GM04504 (cell line): ENCODE measurements at places on chromosomes 3 and 15.
A peak's percentile ranks its signal among the peaks of the same experiment; 100 is the strongest.

- peak; percentile 86 for DNase-seq
Measured at GRCh38 chr3:55164876-55165275, 237.0 kb upstream of the LRTM1 start.

- no peak for DNase-seq
Measured at GRCh38 chr3:184156522-184156955, 1.4 kb downstream of the DVL3 start.

DNA sequence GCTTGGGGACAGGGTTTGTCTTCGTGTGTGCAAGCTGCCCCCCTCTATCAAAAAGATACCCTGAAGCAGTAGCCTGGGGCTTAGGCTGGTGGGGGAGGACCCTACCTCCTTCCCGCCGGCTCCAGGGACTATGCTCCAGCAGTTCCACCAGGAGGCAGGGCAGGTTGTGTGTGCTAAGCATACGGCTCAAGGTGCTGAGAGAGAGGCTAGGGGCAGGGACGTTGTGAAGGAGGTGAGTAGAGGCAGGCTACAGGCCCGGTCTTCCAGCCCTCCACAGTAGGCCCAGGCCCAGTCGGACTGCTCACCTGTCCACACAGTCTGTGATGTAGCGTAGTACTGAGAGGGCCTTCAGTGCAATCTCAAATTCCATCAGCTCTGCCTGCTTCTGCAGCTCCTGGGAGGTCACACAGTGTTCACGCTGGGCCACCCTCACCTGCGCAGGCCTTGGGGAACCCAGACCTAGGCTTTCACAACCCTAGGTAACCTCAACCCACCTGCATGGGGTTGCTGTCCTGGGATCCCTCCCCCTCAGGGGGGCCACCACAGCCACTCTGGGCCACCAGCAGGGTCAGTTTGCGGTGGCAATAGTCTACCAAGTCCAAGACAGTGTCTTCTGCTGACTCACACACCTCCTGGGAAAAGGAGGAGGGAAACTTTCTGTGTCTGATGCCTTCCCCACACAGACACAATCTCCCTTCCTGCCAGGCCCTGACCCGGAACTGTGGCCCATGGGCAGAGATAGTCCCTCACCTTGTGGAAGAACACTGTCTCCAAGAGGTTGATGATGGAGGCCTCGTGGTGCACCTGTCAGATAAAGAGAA is 2.4 kb upstream of the RASSF1 start:
- no peak for DNase-seq

DNA sequence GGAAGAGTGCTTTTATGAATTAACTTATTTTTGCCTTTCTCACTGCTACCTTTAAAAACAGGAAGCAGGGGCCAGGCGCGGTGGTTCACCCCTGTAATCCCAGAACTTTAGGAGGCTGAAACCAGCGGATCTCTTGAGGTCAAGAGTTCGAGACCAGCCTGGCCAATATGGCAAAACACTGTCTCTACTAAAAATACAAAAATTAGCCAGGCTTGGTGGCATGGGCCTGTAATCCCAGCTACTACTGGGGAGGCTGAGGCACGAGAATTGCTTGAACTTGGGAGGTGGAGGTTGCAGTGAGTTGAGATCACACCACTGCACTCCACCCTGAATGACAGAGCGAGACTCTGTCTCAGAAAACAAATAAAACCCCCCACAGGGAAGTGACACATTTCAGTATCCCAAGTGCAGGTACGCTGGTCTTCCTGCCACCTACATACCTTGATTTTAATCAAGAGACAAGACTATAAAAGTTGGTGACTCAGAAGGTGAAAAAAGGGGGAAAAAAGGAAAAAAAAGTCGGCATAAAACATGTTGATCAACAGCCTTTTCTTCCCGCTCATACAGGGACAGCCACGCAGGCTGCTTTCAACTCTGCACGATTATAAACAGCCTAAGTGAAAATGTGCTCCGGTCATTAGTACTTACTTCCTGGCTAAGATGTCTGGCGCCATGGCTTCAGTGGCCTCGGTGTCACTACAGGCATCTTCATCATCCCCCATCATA is 18.8 kb downstream of the PPP1R2 start:
- no peak for DNase-seq

GRCh38 chr15:100448481-100448880 is 80.3 kb downstream of the CERS3 start:
- no peak for DNase-seq

DNA sequence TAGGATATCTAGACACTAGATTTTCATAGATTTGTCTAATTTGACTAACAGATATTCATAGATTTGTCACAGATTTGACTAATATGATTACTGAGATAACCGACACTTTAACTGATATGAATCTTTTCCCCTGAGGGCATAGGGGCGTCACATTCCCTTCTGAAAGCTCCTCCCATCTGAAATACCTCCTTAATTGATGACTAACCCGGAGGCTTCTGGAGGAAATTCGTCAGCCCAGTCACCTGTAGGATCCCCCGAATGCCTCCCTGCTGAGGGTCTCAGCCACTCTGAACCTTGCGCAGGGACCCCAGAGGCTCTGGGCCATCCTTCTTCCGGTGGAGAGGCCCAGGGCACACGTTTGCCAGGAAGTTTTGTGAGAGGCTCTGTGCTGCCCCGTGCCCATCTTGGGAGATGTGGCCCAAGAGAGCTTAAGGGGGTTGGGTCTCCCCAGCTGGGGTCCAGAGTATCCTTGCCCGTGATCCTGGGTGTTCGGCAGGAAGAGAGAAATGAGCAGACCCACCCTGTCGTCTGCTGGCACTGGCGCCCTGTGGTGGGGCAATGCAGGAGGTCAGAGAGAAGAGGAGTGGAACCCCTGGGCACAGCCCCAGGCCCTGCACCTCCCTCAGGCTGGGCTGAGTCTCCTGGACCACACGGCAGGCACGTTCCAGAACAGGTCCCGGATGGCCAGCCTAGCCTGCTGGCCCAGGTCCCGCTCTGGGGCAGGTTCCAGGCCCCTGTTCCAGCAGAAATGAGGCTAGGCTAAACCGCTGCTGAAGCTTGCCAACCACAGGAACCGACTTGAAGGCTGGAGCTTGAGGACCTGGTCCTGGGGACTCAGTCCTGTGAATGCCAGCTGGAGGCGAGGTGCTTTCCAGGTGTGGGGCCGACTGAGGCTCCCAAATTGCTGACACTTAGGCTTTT is 1.7 kb downstream of the PLA2G4D start:
- no peak for DNase-seq
